ENCODE measurements at places on chromosomes 1 and 21.

GRCh38 chr1:28507247-28507645, 1.4 kb downstream of the RCC1 start:
- no peak for DNase-seq

DNA sequence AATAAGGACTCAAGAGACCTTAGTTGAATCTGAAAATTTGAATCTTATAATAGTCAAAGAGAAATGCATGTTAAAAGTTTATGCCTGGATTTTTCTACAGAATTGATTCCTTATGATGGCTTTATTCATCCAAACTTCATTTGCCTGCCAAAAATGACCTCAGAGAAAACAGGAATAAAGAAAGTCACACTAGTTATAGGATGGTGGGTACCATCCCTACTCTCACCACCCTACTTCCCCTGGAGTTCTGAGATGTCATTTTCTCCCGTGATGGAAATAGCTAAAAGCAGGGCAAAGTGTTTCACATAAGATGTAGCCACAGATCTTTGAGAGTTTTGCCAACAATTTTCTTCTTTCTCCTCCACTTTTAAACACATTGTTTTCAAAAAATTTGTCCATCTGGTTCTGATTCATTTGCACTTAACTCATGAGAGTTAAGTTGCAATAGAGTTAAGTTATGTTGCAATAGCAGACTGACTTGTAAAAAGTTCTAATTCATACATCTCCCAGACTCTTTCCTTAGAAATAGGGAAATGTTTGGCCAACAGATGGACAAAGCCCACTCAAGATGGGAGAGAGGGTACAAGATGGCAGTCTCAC, 384.6 kb downstream of the PLPP3 start:
- DNase-seq = no peak

GRCh38 chr1:82721702-82722101, 921.0 kb downstream of the ADGRL2 start:
- DNase-seq = no peak

DNA sequence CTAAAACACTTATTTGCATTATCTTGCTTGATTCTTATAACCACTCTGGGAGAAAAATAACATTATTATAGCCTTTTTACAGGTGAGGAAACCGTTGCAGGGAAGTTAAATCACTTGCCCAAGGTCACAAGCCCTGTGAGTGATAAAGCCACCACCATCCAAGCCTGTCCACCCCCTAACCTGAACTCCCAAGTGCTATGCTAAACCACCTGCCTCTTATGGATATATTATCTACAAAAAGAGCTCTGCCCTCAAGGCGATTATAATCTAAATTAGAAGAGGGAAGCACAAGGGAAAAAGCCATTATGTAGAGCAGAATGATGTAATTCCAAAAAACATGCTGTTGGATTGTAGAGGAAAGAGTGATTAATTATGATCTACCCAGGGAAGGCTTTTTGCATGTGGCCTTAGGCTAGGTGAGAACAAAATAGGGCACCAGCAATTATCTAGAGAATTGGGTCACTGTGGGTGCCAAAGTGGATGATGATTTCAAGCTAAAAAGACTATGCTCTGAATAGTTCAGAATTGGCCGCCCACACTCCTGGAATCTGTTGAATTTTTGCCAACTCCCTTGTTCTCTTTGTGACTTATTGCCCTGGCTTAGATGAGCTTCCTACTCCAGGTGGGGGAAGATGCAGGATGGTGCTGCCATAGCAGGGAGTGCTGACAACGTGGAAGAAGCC, 205.3 kb downstream of the FGGY start:
- DNase-seq = no peak

GRCh38 chr1:179875596-179876299, 1.9 kb downstream of the TOR1AIP2 start:
- DNase-seq = no peak

DNA sequence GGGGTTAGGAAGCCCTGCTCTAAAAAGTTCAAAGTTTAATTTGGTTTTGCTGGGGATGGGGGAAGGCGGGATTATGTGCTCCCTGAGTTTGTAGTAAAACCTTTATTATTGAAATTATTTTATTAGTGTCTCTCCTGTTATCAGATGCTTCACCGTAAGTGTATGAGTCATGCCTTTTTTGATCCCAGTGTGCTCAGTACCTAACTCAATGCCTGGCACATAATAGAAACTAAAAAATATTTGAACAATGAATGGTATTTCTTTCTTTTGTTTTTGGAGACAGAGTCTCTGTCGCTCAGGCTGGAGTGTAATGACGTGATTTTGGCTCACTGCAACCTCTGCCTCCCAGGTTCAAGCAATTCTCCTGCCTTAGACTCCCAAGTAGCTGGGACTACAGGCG, 6.4 kb downstream of the SNRPE start:
- DNase-seq = no peak

- DNase-seq = peak; percentile 63
These were observed 63.4 kb downstream of the CD2 start for GRCh38 chr1:116817582-116818064.

GRCh38 chr1:207990876-207991582, 80.1 kb upstream of the CD34 start:
- DNase-seq = no peak

DNA sequence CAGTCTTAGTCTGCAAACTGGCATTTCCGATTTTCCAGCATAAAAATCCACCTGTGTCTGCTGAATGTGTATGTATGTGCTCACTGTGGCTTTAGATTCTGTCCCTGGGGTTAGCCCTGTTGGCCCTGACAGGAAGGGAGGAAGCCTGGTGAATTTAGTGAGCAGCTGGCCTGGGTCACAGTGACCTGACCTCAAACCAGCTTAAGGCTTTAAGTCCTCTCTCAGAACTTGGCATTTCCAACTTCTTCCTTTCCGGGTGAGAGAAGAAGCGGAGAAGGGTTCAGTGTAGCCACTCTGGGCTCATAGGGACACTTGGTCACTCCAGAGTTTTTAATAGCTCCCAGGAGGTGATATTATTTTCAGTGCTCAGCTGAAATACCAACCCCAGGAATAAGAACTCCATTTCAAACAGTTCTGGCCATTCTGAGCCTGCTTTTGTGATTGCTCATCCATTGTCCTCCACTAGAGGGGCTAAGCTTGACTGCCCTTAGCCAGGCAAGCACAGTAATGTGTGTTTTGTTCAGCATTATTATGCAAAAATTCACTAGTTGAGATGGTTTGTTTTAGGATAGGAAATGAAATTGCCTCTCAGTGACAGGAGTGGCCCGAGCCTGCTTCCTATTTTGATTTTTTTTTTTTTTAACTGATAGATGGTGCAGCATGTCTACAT, 2.5 kb upstream of the OLFML3 start:
- DNase-seq = no peak

DNA sequence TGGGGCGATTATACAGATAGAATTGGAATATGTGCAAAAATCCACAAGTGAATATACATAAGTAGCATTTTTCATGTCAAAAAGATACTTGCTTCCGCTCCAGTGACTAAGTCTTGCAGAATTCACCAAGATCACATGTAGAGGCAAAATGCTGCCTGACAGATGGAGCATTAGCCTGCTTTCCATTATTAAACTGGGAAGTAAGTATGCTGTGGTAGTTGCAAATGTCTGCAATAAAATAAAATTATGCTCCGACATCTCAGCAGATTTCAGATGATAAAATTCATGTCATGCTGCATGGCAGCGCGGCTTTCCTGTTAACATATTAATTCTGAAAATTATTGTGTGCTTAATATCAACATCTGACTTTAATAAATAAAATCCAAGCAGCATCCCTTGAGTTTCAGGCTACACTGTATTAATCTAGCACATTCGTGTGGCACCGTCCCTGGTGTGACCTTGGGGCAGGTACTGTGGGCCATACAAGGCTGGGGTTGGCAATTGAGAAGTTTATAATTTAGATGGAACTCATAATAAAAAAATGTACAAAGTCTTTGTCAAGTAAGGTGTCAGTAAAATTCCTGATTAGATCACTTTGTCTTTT, 366.4 kb upstream of the ZP4 start:
- no peak for DNase-seq

GRCh38 chr1:202010180-202011015, at the start of gene ELF3:
Gene ELF3, plus strand, starts transcription at chr1:202010587. Its CDS starts 550 bp downstream, at chr1:202011137.
- DNase-seq = peak; percentile 78

DNA sequence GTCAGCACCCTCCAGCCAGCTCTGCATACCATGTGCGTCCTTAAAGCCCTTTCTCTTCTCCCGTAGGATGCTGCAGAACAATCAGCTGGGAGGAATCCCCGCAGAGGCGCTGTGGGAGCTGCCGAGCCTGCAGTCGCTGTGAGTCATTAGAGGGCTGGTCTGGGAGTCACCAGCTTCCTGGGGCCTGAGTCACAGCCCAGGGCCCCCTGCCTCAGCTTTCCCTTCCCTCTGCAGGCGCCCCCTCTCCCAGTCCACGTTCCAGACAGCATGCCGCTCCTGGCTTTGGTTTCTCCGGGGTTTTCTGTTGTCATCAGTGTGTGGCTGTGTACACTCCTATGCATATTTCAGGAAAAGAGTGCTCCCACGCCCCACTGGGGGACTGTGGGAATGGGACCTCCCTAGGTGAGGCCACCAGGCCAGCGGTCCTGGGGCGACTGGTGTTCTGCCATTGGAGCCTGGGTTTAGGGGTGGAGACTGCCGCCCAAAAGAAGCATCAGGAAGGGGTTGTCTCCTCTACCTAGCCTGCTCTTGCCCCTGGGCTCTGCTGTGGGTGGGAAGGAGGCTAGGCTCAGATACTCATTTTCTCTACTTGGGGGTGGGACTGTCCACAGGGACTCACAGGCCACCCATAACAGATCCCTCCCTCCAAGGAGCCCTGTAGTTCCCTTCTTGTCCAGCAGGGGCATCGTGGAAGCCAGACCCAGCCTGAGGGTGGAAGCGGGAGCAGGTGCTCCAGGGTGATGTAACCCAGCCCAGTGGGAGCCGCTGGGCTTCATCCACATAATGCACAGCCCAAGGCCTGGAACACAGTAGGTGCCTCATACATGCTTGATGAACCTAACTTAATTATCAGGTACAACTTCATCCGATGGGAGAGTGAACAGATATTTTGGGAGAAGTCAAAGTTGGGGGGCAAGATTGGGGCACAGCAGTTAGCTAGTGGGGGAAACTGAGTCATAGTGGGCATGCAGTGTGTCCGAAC, 42.5 kb downstream of the LGR6 start:
- peak; percentile 83 for DNase-seq

DNA sequence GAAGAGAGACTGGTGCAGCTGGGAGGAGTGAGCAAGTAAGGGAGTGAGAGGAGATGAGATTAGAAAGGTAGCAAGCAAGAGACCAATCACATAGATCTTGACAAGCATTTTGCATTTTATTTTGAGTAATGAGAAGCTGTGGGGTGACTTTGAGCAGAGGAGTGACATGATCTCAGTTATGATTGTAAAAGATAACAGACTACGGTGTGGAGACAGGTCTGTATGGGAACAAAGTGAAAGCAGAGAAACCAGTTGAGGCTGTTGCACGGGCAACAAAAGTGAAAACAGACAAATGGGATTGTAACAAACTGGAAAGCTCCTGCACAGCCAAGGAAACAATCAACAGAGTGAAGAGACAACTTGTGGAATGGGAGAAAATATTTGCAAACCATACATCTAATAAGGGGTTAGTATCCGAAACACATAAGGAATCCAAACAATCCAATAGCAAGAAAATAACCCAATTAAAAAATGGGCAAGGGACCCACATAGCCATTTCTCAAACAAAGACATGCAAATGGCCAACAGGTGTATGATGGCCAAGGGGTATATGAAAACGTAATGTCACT, 68.4 kb downstream of the SNRPE start:
- DNase-seq = no peak

- no peak for DNase-seq
These were observed 53.6 kb downstream of the MAB21L3 start for GRCh38 chr1:116164604-116165368.

DNA sequence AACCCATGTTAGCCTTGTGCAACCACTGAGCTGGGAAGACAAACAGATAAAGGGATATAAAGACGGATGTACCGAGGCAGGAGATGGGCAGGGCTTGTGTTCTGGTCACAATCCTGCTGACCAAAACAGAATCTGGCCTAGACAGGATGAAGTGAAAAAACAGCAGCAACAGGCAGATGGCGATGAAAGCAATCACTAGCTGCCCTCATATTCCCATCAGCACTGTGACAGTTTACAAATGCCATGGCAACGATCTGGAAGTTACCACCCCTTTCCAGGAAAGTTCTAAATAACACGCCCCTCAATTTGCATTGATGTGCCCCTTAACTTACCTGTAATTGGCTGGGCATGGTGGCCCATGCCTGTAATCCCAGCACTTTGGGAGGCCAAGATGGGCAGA, 40.6 kb upstream of the CD46 start:
- DNase-seq = no peak
